ENCODE measurements at places on chromosomes 4 and X.

GRCh38 chrX:27619975-27620374 is 29.8 kb downstream of the DCAF8L2 start:
- DNase-seq = no peak

GRCh38 chrX:124228849-124229248 is 103.6 kb upstream of the TEX13D start:
- no peak for DNase-seq

GRCh38 chrX:68918202-68918601 is 89.4 kb downstream of the EFNB1 start:
- DNase-seq = no peak

- no peak for DNase-seq
Measured at GRCh38 chrX:30904186-30904585, 15.1 kb upstream of the TAB3 start.

- DNase-seq = peak; percentile 11
Measured at GRCh38 chr4:176150356-176150682, 45.1 kb downstream of the SPATA4 start.

GRCh38 chr4:140047017-140047640 is 106.9 kb downstream of the MAML3 start:
- DNase-seq = no peak

- no peak for DNase-seq
Measured at GRCh38 chrX:2521092-2521926, 20.5 kb upstream of the DHRSX start.

- no peak for DNase-seq
Measured at GRCh38 chr4:17875402-17876070, 64.8 kb downstream of the NCAPG start.

DNA sequence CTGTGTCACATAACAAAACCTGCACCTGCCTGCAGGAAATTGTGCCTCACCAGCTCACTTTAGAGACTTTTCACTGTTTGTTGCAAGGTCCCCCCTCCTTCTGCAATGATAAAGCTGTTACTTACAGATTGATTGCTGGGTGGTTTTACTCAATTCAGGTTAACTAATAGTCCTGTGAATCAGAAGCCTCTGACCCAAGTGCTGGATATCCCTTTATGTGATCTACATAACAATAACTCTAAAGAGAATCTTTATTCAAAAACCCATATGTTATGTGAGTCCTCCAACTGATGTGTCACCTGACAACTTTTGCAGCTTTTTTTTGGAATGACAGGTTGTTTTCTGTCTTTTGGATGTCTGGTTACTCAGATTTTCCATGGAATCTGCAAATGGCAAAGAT is 2323.6 kb upstream of the TENM3 start:
- no peak for DNase-seq

DNA sequence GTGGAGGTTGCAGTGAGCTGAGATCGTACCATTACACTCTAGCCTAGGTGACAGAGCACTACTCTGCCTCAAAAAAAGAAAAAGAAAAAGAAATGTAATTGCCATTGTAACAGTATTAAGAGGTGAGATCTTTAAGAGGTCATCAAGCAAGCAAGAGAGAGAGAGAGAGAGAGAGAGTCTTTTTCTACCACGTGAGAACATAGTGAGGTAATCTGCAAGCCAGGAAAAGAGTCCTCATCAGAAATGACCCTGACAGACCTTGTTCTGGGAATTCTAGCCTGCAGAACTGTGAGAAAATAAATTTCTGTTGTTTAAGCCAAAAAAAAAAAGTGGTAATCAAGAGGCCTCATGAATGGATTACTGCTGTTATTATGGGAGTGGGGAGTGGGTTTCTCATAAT is 14.9 kb downstream of the GPKOW start:
- no peak for DNase-seq

DNA sequence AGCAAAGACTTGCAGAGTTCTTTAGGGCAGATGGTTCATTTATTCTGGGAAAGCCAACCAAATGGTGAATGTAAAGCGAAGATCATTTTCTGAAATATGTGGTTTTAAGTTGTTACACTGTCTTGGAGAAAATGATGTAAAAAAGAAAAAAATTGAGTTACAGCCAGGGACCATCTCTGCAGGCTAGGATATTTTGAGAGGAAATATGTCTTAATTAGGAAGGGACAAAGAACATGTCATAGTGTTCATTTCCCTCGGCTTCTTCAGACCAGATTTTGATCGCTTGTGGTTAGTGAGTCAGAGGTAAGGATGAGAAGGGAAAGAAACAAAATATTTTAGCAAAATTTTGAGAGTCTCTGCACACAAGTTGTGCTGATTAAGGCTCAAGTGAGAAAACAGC is 59.0 kb upstream of the C1QTNF7 start:
- no peak for DNase-seq

DNA sequence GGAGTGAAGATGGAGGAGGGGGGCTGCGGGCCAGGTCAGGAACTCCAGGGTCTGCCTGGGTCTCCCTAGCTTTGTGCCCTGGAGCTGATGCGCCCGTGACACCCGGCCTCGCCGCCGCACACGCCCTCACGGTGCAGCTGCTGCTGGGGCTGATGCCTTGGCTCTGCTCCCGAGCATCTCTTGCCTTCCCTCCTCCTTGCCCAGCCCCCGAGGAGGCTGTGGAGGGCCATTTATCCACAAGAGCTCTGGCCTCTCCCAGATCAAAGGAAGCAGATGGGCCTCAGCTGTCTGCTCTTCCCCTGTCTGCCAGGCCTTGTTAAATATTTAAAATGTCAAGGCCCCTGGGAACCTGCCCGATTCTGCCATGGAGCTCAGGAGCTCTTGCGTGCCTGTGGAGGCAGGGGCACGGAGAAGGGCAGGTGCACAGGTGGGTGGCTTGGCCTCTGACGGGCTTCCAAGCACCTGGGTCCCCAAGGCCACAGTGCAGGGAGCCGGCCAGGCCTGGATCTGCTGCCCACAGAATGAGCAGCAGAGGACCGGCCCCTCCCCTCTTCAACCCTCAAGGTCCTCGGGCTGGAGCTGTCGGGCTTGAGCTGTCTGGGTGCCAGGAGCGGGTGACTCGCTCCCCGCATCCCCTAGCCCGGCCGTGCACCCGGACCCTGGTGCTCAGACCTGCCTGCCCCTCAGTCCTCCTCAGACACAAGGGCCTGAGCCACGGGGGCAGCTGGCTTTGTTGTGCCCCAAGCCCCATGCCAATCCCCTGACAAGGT is 20.3 kb downstream of the ATP2B3 start:
- DNase-seq = no peak
